ENCODE measurements at places on chromosomes 3 and 15.

DNA sequence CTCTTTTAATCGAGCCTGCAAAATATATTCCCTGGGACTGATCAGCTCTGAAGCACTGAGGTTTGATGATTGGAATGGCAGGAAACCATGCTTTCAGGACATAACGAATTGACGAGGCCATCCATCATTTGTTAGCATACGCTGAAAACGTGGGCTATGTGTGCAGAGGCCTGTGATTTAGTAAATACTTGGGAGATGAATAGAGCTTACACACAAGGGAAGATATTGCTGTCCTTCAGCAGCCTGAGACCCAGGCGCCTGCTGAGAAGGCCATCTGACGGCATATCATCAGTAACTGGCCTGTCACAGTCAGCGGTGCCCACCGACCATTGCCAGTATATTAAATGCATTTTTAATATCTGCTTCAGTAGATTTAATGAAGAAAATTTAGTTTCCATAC lies 16.2 kb downstream of the CDIN1 start:
- no peak for DNase-seq

DNA sequence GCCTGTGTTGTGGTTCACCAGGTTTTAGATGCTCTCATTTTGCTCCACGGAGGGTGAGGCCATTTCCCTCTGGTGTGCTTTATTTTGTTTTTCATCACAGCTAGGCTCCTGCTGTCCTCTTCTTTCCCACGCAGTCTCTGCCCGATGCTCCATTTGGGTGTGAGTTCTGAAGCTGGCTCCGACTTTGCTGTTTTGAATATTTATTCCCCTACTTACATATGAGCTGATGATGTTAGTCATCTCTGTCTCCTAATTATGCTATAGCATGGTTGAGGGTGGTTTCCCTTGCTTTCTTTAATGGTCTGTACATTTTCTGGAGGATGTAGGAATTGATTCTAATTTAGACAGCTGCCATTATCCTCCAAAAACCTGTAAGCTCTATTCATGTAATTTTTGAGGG lies 168.1 kb upstream of the MYRIP start:
- no peak for DNase-seq

GRCh38 chr3:38107911-38108648 lies 28.8 kb downstream of the ACAA1 start:
- no peak for DNase-seq

DNA sequence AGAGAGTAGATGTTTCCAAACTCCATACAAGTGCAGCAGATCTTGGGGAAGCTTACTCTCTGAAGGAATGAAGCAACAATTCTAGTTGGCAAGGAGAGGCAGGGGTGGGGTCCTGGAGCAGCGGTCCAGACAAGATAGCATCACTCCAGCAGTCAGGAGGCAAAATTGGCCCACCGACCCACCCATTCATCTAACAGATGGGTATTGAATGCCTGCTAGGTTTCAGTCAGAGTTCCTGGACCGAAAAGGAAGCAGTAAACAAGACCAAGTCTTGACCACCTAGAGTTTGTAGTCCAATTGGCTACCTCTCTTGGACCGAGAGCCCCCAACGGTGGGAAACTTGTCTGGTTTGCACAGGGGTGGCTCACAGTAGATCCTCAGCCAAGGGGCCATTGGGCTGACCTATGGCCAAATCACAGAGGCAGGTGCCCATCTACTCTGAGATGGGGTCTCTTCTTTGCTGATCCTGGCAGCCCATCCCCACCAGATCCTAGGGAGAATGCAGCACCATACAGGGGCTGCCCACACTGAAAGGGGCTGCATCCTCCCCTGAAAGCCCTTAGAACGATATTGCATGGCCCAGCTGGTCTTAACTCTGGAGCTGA lies 74.3 kb downstream of the CORO2B start:
- no peak for DNase-seq

DNA sequence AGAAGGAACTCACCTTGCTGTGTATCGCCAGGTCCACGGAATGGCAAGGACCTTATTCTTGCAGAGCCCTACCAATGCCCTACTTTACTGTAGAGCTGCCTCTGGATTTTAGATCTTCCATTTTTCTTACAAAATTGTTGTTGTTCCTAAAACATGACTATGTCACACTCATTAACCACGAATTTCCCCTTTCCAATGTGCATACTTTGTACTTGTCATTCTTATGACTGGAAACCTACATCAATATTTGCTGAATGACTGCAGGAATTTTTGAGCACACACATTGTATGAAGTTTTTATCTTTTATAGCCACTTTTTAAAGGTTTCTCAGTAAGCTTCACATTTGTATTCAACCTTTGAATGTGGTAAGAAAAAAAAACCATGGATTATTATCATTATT lies 35.9 kb upstream of the CMSS1 start:
- no peak for DNase-seq

DNA sequence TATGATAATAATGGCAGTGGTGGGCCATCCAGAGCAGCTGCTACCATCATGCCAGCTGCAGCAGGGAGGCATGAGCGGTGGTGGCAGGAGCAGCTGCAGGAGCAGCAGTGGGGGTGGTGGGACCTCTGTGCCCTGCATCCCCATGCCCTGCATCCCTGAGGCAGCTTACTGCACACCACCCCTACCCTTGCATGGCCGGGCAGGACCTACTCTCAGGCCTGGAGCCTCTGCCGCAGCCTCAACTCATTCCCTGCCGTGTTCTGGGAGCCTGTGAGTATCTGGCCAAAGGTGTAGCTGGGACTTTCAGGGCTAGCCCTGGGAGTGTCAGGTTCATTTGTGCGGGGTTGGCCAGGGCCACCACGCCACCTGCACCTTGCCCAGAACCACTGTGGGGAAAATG lies 3.3 kb upstream of the XCR1 start:
- no peak for DNase-seq

DNA sequence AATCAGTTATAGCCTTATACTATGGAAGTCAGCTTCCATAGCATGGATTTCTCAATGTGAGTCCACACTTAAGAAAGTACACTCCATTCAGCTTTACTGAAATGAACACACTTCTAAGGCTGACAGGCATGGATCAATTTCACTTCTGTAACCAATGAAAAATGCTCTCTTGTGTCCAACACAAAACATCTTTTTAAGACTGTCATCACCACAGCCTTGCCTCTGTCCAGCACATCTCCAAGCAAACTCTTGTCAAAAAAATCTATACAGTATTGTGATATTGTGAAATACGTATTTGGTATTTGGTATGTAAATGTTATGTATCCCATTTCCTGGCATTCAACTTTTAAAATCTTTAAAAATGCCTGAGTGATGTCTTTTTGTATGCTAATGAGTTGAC lies 208.7 kb downstream of the RAP2B start:
- DNase-seq: no peak

DNA sequence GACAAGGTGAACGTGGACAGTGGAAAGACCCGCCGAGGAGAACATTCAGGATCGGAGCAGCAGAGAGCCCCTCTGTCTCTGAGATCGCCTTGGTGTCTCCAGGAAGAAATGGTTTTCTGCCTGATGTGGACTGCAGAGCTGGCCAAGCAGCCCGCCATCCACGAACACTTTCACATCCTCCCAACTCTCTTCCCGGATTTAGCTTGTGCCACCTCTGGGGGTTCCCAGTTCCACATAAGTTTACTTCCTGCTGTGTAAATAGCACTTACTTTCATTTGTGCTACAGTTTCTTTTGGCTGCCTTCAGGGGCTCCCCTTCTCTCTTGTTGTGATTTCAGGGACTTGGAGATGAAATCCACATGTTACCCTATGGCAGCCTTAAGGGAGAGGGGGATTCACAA lies 48.4 kb downstream of the SEMA5B start:
- no peak for DNase-seq

DNA sequence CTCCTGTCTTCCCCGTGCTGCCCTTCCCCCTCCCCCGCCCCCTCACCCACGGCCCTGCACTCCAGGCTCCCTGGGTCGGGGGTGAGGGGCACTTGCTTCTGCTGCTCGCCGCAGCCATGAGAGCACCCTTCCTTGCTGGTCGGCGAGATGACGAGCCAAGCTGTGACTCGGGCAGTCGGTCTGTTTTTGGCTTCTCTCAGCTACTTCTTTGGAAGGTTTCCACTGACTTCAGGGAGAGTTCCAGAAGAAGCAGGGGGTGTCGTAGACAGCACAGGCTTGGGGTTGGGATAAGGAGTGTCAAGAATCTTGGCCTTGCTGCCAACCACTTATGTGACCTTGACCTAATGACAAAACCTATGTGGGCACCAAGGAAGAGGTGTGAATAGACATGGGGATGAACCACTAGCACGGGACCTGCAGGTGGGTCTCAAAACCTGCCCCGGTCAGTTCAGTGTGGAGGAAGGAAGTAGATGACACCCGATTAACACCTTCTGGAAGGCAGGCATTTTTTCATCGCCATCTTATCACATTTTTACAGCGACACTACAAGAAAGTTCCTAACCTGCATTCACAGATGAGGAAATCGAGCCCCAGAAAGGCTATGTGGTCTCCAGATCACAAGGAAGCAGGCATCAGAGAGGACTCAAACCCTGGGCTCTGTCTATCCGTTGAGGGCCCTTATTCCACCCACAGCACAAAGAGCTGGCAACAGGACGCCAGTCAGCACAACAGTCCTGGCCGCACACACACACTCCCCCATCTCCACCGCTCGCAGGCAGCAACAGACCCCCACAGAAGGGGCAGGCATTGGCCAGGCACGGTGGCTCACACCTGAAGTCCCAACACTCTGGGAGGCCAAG lies 120.9 kb downstream of the LIPC start:
- no peak for DNase-seq

- DNase-seq: no peak
These were observed 175.6 kb upstream of the RASGRP1 start for GRCh38 chr15:38740206-38740605.

DNA sequence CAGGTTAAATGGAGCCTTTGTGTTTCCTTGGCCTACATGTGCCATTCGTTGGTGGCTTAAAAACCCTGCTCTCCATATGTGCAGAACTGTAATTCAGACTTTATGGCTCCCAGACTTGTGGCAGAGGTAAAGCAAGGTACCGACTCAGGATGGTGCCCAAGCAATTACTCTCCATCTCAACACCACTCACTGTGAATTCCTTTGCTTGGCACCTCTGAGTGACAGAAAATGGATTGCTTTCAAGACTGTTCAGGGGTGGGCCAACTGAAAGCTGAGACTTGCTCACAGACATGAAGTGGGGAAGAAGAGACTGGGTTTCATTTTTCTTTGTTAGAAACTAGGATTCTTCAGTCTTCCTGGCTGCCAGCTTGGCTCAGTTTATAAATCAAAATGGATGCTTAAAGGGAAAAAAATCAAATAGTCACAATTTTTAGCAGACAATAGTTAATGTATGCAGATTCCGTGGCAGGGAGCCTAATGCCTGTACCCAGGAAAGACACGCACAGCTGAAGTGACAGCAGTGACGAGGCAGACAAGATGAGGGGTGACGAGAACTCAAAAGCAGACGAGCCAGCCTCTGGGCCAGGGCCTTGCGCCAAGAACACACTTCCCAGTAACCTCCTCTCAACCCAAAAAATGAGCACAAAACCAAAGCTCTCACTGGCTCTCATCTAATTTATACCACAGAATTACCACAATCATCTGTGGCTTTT lies 207.9 kb upstream of the SLC2A2 start:
- DNase-seq: no peak

DNA sequence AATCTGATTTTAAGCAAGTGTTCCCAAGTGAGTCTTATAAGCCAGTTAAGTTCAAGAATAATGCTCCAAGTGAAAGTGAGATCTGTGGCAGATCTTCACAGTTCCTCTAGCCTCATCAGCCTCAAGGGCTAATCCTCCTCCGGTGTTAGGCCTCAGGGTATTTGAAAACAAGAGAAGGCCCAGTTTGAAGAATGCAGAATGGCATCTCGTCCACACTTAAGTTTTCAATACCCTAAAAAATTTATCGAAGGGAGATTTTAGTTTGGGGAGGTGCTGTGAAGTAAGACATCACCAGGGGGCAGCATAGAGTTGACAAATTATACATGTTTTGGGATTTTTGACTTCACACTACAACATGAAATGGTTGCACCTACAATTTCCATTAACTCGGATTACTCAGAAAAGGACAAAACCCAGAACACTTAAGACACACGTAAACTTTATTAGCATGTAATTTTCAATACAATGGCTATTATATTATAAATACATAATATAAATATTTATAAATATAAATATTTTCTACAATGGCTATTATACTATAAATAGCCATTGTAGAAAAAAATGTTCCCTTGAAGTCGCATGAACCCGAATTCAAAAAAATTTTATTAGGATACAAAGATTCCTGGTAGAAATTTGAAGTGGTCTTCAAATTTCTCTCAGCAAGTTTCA lies 2.3 kb upstream of the TMEM266 start:
- peak; percentile 54 for DNase-seq

- DNase-seq: no peak
These were observed 59.2 kb downstream of the RSRC1 start for GRCh38 chr3:158169091-158169491.

- DNase-seq: no peak
These were observed 241.8 kb downstream of the TBC1D5 start for GRCh38 chr3:17500618-17501017.

DNA sequence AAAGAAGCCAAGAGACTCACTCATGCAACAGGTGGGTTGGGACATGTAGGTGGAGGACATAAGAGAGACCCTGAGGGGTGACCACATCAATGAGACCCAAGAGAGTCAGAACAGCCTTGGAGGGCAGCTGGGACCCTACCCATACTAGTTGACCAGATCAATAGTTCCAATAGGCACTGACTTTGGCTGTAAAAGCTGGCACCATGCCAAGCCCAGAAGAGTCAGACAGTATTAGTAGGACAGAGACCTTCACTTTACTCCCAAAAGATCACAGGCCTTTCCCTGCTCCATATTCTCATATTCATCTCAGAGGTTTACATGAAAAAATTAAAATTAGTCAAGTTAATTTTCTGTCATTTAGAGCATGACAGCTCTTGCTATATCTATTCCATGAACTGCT lies 20.9 kb upstream of the GABRR3 start:
- DNase-seq: no peak

GRCh38 chr15:39301589-39301999 lies 279.3 kb upstream of the THBS1 start:
- no peak for DNase-seq

DNA sequence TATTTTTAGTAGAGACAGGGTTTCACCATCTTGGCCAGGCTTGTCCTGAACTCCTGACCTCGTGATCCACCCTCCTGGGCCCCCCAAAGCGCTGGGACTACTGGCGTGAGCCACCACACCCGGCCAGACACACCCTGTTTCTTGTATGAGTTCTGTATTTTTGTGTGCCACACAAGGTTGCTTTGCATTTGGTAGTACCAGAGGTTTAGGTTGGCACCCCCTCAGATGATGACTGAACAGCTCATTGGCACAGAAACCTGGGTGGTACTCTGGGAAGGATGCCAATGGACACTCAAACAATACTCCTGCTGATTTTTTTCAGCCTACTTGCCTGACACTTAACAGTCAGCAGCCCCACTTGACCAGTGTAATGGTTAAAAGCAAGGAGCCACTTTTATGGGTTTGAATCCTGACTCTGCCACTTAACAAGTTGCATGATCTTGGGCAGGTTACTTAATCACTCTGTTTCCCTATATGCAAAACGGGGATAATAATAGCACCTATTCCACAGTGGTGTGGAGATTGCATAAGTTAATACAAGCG lies 39.2 kb upstream of the BCL2A1 start:
- no peak for DNase-seq

Measured in NCI-H1694 (cell line).